ENCODE measurements at places on chromosomes 13 and 19.

DNA sequence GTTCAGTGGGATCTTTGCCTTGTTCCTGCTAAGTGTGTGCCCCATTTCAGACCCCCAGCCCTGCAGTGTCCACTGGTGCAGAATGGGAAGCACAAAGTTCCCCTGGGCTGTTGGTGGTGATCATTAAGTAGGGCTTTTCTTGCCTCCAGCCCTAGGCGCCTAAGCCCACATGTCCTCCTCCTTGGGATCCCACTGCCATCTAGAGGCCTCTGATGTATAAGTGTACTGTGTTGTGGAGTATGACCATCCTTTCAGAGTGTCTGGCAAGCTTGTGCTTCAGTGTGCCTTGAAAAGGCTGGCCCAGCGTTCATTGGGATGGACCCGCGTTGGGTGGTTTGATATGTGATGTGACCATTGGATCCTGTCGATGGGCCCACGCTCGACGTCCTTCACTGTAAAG is 71.2 kb downstream of the WASF3 start:
- DNase-seq = no peak

GRCh38 chr19:4373601-4374497 is 26.5 kb downstream of the SH3GL1 start:
- DNase-seq = no peak

DNA sequence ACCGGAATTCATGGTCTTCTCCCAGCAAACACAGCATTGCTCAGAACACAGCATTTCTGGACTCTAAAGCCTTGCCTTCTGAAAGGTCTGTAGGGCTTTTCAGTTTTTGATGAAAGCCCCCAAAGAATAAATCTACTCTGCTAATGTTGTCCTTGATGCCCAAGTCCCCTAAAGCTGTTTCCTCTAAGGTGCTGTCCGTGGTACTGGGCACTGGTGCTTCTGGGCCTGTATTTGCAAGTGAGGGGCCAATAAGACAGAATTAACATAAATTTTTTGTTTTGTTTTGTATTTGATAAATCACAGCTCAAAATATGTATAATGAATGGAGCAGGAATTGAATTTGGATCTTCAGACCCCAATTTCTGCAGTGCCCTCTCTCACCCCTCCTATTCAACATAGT is 12.1 kb upstream of the LGALS13 start:
- DNase-seq = no peak

DNA sequence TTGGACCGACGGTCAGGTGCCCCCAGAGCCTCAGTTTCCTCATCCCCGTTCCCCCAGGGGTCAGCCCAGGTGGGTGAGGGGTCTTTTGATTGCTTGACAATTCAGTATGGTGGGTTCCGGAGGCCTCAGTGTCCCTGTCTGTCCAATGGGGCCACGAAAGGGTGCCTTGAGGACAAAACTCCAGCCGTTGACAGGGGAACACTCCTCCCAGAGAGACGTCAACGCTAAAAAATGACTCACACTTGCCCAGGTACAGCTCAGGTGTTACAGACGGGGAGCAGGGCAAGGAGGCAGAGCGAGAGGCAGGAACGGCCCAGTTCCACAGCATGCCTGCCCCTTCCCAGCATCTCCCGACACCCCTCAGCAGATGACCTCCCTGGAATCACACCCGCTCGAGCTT is 1.8 kb downstream of the TNFAIP8L1 start:
- DNase-seq = no peak

DNA sequence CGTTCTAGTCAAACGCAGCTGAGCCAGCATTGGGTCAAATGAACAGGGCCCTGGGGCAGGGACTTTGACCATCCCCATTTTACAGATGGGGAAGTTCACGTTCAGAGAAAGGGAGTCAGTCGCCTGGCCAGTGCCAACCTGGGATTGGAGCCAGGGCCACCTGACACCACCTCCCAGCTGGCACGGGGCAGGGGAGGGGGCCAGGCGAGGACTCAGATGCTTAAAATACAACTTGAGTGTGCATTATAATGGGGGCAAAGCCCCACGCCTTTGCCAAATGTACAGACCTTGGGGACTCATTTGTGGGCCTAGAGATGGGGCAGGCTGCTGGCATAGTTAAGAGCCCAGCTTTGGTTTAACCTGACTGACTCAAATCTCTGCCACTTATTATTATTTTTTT is 14.6 kb downstream of the PRR12 start:
- no peak for DNase-seq

- DNase-seq = no peak
Measured at GRCh38 chr13:110443622-110444225, 117.8 kb downstream of the RAB20 start.

Data from activated CD4-positive, alpha-beta T cell treated with anti-CD3 and anti-CD28 coated beads, Interleukin-10, Interleukin-2, amounts not matched to agents 100 ng/mL and 50 ng/mL, durations not matched to agents 16 hours and 8 hours (primary cell).